Large intestine (tissue), 12 donors: ENCODE measurements at places on chromosomes 1 and 21. TPM values are rescaled to one million over a fixed set of nuclear protein-coding genes. Genes with fewer than 3 reads are reported as not detected.

DNA sequence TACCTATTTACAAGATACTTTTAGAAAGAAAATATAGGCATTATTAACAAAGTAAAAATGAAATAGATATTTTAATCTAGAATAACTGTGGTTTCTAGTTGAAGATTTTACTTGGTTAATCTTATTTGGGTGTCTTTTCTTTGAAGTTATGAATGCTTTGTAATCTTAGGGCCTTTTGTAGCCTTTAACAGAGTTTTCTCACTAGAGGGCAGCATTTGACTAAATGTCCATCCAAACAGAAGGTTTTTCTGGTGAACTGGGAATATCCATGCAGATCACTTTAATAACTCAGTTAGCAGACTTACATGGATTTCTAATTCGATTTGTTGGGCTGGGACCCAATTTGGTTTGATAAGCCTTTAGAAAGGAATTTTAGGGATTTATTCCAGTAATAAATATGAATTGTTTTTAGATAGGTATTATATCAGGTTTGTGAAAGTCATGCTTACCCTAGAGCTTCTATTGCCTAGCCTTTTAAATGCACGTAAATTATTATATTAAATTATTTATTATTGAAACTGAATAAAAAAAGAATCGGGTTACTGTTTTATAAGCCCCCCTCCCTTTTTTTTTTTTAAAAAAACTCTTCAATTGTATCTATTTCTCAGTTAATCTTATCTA is 119.7 kb downstream of the ZNF326 start:
- DNase-seq, result peak; percentile 35

DNA sequence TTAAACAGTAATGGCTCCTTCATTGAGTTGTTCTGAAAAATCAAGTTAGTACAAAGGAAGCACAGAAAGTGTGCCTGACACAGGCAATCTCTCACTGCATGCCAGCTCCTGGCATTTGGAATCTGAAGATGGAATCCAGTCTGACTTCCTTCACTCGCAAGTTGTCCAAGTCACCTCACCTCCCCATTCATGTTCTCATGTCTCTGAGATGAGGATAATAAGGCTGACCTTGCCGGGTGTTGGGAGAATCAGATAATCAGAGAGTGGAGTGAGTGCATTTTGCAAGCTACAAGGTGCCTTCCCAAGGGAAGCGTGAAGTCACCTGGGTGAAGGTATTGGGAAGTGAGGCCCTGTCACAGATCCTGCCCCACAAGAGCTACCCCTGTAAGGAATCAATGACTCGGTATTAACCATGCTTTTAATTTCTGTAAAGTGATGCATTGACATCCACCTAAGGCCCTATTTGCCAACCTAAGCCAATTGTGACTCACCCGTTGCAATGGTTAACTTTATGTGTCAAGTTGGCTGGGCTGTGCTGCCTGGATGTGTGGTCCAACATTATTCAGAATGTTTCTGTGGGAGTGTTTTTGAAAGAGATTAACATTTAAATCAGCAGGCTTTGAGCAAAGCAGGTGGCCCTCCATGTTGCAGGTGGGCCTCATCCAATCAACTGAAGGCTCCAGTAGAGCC is 62.5 kb upstream of the TARBP1 start:
- DNase-seq, result no peak

DNA sequence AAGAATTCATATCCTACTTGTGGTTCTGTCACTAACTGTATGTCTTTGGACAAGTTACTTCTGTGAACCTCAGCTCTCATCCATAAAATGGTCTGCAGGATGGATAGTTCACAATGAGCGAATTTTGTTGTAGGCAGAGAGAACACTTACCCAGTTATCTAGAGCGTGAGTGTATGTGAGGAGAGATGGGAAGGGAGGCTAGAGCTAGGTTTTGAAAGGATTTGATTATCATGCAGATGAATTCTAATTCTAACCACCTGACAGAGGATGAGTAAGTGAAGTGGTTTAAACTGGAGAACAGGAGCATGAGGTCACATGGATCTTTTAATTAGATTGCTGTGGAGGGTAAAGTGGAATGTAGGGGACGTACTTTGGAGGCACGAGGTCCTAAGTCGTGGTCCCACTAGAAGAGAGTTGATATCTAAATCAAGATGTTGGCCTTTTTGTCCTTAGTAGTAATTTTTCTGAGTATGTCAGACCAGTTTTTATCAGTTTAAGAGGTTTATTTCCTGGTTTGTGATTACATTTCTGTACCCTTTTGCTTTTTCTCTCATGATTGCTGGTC is 5.0 kb downstream of the SUCO start:
- DNase-seq, result no peak

DNA sequence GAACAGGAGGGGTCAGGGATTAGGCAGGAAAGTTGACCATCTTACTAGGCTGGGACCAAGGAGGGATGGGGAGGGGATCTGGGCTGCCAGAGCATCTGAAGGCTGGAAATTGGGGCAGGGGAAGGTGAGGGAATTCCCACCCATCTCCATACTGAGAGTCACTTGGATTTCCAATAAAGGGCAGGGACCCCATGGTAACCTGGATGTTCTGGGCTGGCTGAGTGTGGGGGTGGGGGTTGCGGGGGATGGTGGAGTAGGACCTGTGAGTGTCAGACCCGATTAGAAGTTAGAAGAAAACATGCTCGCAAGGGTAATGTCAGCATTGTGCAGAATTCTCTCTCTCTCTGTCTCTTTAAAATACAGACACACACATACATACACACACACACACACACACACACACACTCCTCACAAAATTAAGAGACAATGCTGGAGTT is 40.0 kb upstream of the EPS15 start:
- DNase-seq, result no peak

DNA sequence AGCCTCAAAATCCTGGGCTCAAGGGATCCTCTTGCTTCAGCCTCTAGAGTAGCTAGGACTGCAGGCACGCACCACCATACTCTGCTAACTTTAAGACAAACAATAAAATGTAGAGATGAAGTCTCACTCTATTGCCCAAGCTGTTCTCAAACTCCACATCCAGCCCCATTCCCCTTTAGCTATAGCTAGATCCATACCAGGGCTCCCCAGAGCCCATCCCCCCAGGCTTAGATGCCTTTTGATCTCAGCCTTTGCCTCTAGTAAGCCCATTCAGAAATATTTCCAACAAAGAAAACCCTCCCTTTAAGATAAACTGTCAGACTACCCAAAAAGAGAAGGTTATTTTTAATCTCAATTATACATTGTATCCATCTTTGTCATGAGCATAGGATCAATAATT is 325.4 kb downstream of the CHRM3 start:
- DNase-seq, result no peak

DNA sequence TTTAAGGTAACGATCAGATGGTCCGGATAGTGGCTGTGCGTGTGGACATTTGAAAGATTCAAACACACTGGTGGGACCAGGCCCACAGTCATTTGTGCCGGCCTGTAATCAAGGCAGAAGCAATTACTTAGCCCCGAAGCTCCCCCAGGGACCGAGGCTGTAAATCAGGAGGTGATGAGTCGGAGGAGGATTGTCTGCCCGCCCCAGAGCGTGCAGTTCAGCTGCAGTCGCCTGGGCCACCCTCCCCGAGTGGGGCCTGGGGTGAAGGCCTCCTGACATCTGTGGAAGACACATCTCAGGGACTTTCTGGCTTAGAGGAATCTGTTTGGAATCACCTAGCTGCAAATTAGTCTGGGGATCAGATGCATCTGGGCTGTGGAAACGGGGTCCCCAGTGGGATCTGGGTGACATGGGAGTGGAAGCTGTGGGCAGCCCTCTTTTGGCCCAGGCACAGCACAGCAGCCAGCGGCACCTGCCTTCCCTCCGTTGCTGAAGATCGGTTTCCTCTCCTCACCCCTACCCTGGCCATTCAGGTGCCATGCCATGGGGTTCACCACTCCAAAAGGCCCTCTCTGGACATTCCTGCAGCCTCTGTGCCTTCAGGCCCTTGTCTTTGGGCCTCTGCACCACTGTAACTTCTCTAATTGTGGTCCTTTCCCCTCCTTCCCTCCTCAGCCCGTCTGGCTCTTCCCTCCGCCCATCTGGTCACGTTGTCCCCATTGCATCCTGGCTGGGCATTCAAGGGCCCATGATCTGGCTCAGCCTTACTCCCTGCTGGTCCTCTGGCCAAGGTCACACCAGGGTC is 25.7 kb downstream of the LHX4 start:
- no peak for DNase-seq

DNA sequence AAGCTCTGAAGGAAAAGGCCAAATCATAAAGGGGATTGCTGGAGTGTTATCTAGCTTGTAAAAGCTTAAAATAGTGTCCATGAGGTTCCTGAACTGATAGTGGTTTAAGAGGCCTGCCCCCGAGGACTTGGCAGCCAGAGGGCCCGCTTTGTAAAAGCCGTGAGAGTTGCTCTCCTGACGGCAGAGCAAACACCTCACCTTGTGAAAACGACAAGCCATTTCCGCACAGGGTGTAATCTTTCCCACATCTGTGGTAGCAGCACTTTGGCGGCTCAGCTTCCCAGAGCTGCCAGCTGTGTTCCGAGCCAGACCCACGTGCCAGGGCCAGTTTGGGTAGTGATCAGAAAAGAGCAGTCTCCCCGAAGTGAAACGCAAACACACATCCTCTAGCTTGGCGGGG is 37.0 kb downstream of the SERBP1 start:
- DNase-seq, result no peak

DNA sequence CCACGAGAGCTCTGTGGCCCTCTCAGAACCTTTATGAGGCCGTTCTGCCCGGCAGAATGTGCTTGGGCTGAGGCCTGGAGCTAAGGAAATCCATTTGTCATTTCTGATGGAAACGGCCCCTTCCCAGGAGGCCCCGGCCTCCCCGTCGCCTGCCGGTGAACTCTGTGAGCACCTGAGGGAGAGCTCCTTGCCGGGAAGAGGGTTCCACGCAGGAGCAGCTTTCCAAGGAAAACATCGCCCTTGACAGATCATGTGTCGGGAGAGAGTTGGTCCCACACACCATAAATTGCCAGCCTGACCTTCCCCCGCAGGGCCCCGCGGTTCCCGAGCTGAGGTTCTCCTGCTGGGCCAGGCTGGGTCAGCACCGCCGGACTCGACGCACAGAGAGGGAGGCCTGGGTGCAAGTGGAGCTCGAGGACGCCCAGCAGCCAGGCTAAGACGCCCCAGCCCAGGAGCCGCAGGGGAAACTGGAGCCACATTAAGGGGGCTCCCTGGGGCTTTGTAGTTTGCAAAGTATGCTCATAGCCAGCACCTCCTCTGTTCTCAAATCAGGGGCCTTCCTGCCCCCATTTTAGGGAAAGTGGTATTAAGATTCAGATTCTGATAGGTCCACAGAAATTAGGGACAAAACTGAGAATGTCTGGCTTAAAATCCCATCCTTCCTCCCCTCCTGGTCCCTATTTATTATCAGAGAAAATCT is 239.5 kb downstream of the FOXD2 start:
- DNase-seq, result no peak

- no peak for DNase-seq
Measured at GRCh38 chr1:46557403-46557802, 6.0 kb upstream of the KNCN start.

DNA sequence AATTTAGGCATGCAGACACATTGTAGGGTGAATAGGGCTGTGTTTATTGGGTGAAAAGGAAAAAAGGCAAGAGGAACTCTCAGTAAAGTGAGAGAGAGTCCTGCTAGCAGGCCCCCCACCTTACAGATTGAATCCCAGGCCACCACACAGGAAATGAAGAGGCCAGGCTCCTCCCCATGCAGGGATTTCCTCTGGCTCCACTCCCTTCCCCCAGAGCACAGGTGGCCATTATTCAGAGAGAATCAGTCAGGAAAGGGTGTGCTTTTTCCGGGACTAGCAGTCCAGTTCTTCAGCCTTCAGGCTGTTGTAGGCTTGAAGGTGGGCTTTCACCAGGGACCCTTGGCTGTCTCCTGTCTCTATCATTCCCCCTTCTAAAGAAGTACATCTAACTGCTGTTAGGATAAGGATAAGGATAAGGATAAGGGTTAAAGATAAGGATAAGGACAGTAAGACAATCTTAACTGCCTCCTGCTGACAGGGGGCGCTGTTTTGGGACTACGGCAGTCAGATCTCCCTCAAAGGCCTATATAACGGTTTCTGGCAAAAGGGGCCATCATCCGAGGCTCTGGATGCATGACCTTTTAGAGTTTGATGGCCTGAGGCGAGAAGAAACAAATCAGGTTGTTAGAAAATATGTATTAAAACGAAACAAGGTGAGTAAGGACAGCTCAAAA is 26.3 kb downstream of the ZNF648 start:
- DNase-seq, result no peak

GRCh38 chr1:23290836-23291565 is 53.1 kb downstream of the HNRNPR start:
- no peak for DNase-seq

DNA sequence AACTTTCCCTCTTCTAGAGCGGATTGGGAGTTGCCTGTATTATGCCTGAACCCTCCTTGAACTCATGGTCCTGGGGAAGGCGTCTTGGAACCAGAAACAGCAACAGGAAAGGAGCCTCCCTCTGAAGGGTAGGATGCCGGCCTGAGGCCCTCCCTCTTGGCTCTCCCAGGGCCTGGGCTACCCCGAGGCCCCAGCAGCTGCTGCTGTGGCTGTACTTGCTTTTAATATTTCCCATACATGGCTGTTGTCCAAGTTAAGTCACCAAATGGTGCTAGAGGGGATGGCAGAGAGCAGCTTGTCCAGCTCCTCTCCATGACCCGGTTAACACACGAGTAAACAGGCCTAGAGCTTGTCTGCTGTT is 10.5 kb downstream of the CHRNB2 start:
- no peak for DNase-seq

- DNase-seq, result peak; percentile 37
Measured at GRCh38 chr1:79839882-79840281, 833.4 kb upstream of the ADGRL4 start.

DNA sequence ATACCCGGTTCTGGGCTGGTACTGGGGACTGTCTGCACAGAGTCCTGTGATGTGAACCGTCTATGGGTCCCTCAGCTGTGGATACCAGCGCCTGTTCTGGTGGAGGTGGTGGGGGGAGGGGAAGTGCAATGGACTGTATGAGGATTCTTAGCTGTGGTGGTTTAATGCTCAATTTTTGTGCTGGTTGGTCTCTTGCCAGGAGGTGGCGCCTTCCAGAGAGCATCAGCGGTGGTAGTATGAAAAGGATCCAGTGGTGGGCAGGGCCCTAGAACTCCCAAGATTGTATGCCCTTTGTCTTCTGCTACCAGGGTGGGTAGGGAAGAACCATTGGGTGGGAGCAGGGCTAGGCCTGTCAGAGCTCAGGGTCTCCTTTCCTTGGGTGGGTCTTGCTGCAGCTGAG is 89.4 kb upstream of the B3GALT2 start:
- no peak for DNase-seq

DNA sequence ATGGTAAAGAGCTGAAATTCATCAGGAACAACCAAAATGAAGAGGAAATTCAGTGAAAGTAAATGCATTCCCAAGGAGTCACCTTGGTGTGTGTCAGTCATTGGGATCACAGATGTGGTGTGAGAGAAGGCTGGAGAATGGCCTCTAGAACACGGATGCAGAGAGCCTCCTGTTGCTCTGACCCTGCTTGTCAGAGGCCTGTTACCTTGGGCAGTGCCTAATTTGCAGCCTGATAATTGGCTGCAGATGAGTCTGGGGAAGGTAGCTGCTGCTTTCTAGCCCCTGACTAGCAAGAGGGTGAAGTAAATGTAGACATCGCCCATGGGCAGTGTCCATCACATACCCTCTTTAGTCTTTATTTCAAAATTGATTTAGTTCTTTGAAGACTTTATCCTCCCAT is 3.3 kb downstream of the GCSAML start:
- no peak for DNase-seq

GRCh38 chr1:97365026-97365425 is 555.8 kb downstream of the DPYD start:
- DNase-seq, result no peak

Gene S100A12
- 0.36 TPM for polyA plus RNA-seq

Gene KRTAP7-1
- polyA plus RNA-seq, result not detected

Gene SUSD4
- 2.1 TPM for polyA plus RNA-seq

Gene TRAF5
- polyA plus RNA-seq, result 26.1 TPM

Gene PTAFR
- 2.7 TPM for polyA plus RNA-seq
